ENCODE measurements at places on chromosomes 3 and 15. TPM values are rescaled to one million over a fixed set of nuclear protein-coding genes. Genes with fewer than 3 reads are reported as not detected.
A peak's percentile ranks its signal among the peaks of the same experiment; 100 is the strongest.

SAMD7 gene
- total RNA-seq: not detected

CP gene
- total RNA-seq: 0.42 TPM

- no peak for DNase-seq
These were observed 7.8 kb upstream of the SLC6A11 start for GRCh38 chr3:10808130-10808735.

GRCh38 chr3:127413871-127414270 is 126.0 kb upstream of the PRR20G start:
- no peak for DNase-seq

GRCh38 chr15:25635191-25635590 is 196.4 kb upstream of the UBE3A start:
- DNase-seq: no peak

- peak; percentile 72 for DNase-seq
These were observed 148.9 kb upstream of the IL12A start for GRCh38 chr3:159839561-159840379.

DBR1 gene
- total RNA-seq: 25.6 TPM

DNA sequence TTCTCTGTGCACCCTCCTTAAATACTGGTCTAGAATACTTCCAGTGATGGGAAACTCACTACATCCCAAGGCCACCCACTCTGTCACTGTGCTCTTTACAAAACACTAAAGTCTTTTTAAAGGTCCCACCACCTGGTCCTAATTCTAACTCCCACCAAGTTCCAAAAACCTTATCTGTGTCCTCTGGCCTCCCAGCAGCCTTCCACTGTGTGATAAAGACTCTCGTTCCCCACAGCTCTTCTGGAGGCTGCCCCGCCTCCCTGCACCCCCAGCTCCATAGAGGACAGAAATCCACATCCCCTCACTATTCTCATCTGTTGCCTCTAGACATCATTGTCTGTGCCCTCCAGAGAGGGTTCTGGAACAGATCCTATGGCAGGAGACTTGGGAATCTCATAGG is 276.4 kb downstream of the FAM43A start:
- DNase-seq: no peak

- DNase-seq: no peak
These were observed 38.9 kb upstream of the SNTN start for GRCh38 chr3:63613561-63613960.

- no peak for DNase-seq
These were observed 570 bp upstream of the NEDD4 start for GRCh38 chr15:55993804-55994560.

GRCh38 chr3:151421938-151422337 is 37.4 kb upstream of the P2RY12 start:
- no peak for DNase-seq

KLHL40 gene
- total RNA-seq: not detected

CFAP100 gene
- 1.1 TPM for total RNA-seq

CMTM7 gene
- 37.4 TPM for total RNA-seq

ZNF385D gene
- total RNA-seq: 2.1 TPM

FGD5 gene
- 0.27 TPM for total RNA-seq

- DNase-seq: peak; percentile 14
These were observed at the start of gene CD80 for GRCh38 chr3:119559441-119559963. Gene CD80 (minus strand): TSS chr3:119559614. CDS start chr3:119557728, 1,886 bp downstream.

DNA sequence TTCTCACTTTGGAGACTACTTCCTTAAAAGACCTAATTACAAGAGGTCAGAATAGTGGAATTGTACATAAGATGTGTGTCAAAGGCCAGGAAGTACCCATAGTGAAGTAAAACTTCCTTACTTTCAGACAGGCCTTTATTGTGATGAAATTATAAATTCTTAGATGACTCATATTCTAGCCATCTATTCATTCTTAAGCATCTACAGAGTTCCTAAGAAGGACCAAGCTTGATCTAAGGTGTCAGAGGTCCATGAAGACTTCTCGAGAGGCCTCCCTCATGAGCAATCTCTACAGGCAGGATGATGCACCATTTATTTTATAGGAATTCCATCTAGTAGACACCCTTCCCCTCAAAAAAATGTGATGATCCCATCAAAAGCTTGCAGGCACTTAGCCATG is 493.3 kb downstream of the MAGI1 start:
- DNase-seq: no peak

DNA sequence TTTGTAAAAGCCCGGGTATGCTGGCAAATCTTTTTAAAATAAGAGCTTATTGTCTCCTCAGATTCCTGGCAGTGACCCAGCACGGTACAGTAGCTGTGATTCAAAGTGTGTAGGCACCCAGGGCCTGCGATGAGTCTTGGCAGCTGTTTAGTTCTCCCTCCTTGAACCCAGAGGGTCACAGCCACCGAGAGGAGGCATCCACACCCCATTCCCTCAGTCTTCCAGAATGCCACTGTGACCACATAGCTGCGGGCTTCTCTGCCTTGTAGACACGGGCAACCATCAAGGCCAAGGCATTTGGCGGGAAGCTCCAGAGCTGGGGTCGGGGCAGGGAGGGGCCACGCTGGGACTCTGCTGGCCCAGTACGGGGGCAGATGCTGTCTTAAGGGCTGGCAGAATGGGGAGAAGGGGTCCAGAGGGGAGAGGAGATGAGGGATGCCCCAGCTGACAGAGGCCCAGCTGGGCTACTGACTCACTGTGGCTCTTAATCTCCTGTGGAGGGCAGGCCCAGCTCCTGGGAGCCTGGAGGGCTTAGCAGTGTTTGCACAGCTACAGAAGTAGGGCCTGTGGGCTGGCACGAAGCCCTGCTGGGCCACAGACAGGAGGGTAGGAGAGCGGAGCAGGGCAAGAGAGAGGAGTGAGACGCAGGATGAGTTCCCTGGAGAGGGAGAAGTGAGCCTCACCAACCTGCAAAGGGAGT is 68.8 kb upstream of the DLG1 start:
- DNase-seq: no peak

HTR3E gene
- total RNA-seq: not detected

- DNase-seq: no peak
These were observed 8.5 kb upstream of the LSAMP start for GRCh38 chr3:116453666-116454346.

DNA sequence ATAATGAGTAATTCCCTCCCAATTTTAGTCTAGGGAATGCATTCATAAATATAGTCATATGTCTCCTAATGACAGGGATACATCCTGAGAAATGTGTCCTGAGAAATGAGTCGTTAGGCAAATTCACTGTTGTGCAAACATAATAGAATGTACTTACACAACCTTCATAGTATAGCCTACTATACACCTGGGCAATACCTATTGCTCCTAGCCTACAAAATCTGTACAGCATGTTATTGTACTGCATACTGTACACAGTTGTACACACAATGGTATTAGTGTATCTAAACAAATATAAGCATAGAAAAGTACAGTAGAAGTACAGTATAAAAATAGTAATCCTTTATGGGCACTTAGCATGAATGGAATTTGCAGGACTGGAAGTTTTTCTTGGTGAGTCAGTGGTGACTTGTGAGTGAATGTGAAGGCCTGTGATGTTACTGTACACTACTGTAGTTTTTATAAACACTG is 6.6 kb downstream of the DTWD1 start:
- DNase-seq: no peak

TNNC1 gene
- 0.45 TPM for total RNA-seq

- no peak for DNase-seq
These were observed 48.9 kb upstream of the SLC7A14 start for GRCh38 chr3:170634663-170635384.

SH3BP5 gene
- total RNA-seq: 4.8 TPM

SH3GL3 gene
- total RNA-seq: 1.4 TPM

GRCh38 chr15:29889542-29890329 is 67.5 kb upstream of the TJP1 start:
- no peak for DNase-seq

GRCh38 chr3:65425880-65426279 is 612.8 kb downstream of the MAGI1 start:
- DNase-seq: no peak

ZBTB20 gene
- total RNA-seq: 13.9 TPM

PLS1 gene
- total RNA-seq: 5.6 TPM

GRCh38 chr3:124451630-124452317 is 278.5 kb upstream of the UMPS start:
- DNase-seq: no peak

DNA sequence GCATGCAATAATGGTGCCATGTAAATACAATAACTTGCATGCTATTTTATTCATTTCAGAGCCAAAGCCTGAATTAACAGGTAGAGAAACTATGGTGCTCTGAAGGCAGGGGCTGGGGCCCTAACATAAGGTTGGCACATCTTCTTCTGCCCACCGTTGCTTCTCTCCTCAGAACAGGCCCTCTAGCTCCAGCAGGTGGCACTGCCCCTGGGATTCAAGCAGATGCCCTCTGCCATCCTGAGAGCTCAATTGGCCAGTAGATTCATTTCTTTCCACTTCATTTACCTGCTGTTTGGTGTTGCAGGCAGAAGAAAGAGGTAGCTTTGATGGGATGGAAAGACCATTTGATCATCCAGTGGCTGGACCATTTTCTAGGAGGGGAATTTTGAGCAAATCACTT is 130.5 kb downstream of the FOXB1 start:
- DNase-seq: no peak

DNA sequence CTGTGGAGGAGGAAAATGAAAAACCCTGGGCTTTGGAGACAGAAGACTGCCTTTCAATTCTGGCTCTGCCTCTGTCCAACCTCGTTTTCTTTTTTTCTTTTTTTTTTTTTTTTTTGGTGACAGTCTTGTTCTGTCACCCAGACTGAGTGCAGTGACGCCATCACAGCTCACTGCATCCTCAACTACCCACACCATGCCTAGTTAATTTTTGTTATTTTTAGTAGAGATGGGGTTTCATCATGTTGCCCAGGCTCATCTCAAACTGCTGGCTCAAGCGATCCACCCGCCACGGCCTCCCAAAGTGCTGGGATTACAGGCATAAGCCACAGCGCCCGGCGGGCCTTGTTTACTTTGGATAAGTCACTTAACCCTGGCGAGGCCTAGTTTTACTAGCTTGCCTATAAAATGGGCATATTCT is 66.3 kb upstream of the SLC25A26 start:
- DNase-seq: no peak

- no peak for DNase-seq
These were observed 286.4 kb downstream of the ZIC4 start for GRCh38 chr3:147119989-147120388.
